ENCODE measurements at places on chromosomes 3 and 15. TPM values are rescaled to one million over a fixed set of nuclear protein-coding genes. Genes with fewer than 3 reads are reported as not detected.

FES gene
- total RNA-seq: 9.7 TPM

CCR1 gene
- total RNA-seq: not detected

CCR3 gene
- not detected for total RNA-seq

SOX14 gene
- not detected for total RNA-seq

ZFAND6 gene
- 88.6 TPM for total RNA-seq

SH3GL3 gene
- total RNA-seq: not detected

ALCAM gene
- 423 TPM for total RNA-seq

SLC28A1 gene
- total RNA-seq: not detected

IL17RD gene
- total RNA-seq: 0.72 TPM

TGM5 gene
- total RNA-seq: not detected

RBP2 gene
- total RNA-seq: not detected

PRR20G gene
- not detected for total RNA-seq

SLC6A1 gene
- total RNA-seq: not detected

SCG3 gene
- total RNA-seq: not detected

APEH gene
- 116 TPM for total RNA-seq

ROBO1 gene
- total RNA-seq: 53.9 TPM

KNG1 gene
- total RNA-seq: not detected

SPCS1 gene
- 50.5 TPM for total RNA-seq

STT3B gene
- 143 TPM for total RNA-seq

ZIC4 gene
- total RNA-seq: not detected

HRG gene
- total RNA-seq: not detected

LDHAL6B gene
- total RNA-seq: not detected

SEMA6D gene
- 18.3 TPM for total RNA-seq

SEMA3G gene
- total RNA-seq: not detected

STAC gene
- 0.36 TPM for total RNA-seq

THSD4 gene
- 31.1 TPM for total RNA-seq

GOLGA6B gene
- not detected for total RNA-seq

SUSD5 gene
- 2.9 TPM for total RNA-seq

GHSR gene
- total RNA-seq: not detected

AADACL2 gene
- not detected for total RNA-seq

CX3CR1 gene
- total RNA-seq: not detected

PLIN1 gene
- total RNA-seq: under 0.01 TPM

RYR3 gene
- 0.18 TPM for total RNA-seq

BOC gene
- total RNA-seq: 5.3 TPM

ZDHHC23 gene
- total RNA-seq: 0.90 TPM

CHRM5 gene
- total RNA-seq: under 0.01 TPM

MAP6D1 gene
- 1.9 TPM for total RNA-seq

A4GNT gene
- not detected for total RNA-seq

C3orf49 gene
- total RNA-seq: not detected

Data from IMR-90 (cell line).